Lower leg skin (tissue), 4 donors: ENCODE measurements at places on chromosomes 2 and 18. TPM values are rescaled to one million over a fixed set of nuclear protein-coding genes. Genes with fewer than 3 reads are reported as not detected.

Gene NT5C1B
- total RNA-seq = not detected

Gene ANKRD29
- total RNA-seq = 4.4 TPM

DNA sequence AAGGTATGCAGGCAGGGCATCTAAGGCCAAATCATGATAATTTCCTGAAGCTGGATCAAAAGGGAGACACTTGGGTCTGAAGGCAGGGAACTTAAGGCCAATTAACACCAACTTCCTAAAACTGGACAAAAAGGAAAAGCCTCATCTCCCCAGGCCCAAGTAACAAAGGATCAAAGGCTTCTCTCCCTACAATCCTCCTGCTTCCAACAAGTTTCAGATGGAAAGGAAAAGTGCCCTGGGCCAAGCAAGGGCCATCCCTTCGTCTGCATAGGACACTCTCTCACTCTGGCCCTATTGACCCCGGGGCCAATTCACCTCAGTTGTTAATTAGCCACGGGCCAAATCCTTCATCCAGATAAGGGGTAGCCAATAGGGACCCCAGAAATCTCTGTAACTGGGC is 1335.8 kb upstream of the CDH2 start:
- no peak for DNase-seq

DNA sequence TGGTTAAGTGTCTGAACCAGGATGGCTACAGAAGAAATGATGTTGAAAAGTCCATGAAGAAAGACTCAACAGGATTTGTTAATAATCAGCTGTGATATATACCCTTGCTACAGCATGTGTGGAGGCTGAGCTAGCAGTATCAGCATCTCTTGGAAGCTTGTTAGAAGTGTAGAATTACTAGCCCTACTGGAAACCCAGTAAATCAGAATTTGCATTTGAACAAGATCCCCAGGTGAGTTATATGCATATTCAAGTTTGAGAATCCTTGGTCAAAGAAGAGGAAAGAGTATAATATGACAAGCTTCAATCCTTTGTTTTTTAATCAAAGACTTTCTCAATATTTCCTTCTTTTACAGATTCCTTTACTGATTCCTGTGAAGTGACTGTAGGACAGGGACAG is 109.0 kb upstream of the KCNJ3 start:
- DNase-seq = no peak

- no peak for DNase-seq
Measured at GRCh38 chr18:12026562-12026961, 45.3 kb downstream of the IMPA2 start.

DNA sequence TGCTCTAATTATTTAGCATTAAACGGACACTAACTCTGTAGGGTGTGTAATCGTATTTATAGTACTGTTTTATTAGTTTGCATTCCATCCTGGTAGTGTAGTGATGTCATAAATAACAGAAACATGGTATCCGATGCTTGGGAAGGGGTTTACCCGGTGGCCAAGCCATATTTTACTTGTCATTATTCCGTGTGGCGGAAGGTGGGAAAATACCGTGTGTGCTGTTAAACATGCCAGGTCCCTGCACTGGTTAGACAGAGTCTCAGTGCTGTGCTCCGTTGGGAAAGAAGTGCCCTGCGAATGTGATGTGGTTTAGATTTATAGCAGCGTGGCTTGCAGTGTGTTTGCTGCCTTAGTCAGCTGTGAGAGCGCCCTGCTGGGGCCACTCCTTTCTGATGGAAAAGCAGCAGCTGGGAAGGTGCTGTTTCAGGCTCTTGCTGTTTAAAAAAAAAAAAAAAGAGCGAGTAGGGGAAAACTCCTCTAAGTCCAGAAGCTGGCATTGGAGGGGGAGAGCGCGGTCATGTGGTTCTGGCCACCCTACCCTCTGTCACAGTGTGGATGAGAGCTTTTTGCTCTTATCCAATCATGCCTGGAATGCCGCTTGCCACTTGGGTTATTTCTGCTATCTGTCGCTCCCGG is 211.0 kb downstream of the NEDD4L start:
- no peak for DNase-seq

DNA sequence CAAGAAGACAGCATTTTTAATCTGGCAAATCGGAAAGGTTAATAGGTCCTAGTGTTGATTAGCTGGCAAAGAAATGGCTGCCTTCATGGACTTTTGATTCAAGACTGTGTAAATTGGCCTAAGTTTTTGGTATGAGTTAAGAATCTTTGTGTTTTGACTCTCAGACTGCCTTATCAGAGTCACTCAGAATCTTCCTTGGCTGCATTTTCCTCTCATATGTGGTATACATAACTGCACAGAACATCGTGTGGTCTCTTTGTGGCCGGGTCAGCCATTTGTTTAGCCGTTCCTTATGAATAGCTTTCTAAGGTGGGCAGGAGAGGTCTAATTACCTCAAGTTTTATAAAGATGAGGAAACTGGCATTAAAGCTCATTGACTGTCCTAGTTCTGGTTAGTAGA is 30.1 kb downstream of the CAB39 start:
- DNase-seq = no peak

GRCh38 chr2:216426938-216427337 is 14.7 kb downstream of the SMARCAL1 start:
- DNase-seq = no peak

DNA sequence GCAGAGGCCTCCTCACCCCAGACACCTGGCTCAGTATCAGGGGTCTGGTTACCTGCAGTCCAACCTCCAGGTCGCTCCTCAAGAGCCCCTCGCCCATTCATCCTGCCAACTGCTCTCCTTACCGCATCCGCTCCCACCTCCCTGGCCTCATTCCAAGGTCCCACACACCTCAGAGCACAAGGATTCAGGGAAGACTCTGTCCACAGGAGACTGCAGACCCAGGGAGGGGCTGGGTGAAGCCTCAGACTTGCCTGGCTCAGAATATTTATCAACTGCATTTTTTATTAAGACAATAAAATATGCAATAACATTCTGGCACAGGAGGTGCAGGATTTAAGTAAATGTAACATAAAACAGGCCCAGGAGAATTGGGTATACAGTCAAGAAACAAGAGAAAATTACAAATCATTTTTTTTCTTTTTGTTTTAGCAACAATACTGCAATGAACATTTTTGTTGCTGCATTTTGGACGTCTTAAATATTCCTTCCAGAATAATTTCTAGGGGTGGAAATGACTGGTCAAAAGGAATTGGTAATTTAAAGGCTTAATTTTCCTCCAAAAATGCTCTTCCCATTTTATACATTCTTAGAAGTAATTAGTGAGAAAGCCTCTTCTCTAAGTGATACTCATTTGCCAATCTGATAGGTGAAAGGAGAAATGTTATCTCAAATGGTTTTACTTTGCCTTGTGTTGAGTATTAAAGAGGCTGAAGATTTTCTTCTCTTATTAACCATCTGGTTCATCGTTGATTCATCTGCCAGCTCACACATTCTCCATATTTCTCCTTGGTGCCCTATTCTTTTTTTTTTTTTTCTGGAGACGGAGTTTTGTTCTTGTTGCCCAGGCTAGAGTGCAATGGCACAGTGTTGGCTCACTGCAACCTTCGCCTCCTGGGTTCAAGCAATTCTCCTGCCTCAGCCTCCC is 42.5 kb downstream of the TEX44 start:
- no peak for DNase-seq
